ENCODE measurements at places on chromosomes 7 and 10. TPM values are rescaled to one million over a fixed set of nuclear protein-coding genes. Genes with fewer than 3 reads are reported as not detected.

DNA sequence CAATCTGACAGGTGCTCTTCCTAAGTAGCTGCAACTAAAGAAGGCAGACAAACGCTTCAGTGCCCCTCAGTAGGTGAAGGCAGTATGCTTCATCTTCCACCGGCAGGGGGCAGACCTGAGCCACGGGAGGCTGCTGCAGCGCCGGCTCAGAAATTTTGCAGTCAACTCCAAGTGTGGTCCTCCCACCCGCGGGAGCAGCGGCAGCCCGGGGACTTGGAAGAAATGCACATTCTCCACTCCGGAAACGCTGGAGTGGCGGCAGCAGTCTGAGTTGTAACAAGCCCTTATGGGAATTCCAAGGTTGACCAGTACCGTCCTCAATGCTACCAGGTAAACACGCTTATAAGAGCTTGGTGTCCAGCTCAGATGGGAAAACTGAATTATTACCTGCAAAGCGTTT lies 3.4 kb downstream of the IGFBP3 start:
- peaks cover 46% of the 10 kb centered on the region for H3K36me3 ChIP-seq
- peak; percentile 83 for DNase-seq
- no peak overlapping the region for H3K27ac ChIP-seq
- peaks cover 19% of the 10 kb centered on the region for H3K27me3 ChIP-seq

DNA sequence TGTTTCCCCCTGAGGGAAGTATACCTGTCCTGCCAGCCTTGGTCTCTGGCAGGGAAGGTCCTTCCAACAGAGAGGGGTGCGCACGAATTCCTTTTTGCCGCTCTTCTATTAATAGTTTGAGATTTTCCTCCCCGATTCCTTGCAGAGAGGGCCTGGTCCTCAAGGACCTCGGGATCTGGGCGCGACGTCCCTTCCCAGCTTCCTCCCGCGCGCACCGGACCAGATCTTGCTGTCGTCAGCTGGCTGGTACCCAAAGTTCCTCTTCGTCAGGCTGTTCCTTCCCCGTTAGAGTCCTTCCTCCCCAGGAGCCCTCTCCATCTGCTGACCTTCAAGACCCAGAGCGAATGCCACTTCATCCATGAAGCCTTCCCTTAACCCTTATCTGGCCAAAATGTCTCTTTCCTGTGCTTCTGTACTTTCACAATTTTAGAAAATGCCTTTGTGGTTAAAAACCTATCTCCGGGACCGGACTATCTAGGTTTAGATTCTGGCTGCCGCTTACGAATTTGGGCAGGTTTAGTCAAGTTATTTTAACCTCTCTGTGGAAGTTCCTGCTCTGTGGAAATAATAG lies 851 bp upstream of the GOT1 start:
- no peaks in the 10 kb centered on the region for H3K4me1 ChIP-seq
- no peaks in the 10 kb centered on the region for H3K36me3 ChIP-seq
- H3K4me3 ChIP-seq, result peak overlapping the region; percentile 91
- H3K27me3 ChIP-seq, result no peaks in the 10 kb centered on the region

DNA sequence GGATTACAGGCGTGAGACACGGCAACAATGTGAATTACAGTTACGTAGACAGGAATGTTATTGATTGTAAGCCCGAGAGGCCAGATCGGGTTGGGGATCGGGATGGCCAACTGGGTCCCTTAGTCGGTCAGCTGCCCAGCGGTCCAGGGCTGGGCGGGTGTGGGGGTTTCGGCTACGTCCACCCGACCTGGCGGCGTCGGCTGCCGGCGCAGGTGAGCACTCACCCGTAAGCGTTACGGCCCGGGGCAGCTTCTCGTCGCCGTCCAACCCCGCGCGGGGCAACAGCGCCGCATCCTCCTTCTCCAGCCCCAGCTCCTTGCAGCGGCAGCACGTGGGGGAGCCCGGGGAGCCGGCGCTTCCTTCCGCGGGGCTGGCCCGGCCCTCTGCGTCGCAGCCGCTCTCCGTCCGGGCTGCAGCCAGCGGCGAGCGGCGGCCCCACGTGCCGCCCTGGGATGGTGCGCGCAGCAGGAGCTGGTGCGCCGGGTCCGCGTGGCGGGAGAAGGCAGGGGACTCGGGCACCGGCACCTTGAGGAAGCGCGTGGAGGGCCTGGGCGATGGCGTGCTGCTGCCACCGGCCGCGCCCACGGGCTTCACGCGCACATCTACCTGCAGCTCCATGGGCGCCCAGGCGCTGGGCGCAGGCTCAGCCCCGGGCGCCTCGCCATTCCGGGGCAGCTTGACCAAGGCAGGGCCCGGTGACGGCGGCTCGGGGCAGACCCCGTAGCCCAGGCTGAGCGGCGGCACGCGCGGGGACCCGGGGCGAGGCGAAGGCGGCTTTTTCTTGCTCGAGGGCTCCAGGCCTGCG lies 609 bp downstream of the KLRG2 start:
- peaks cover 12% of the 10 kb centered on the region for H3K4me1 ChIP-seq
- DNase-seq, result no peak
- no peak overlapping the region for H3K27ac ChIP-seq
- no peaks in the 10 kb centered on the region for H3K36me3 ChIP-seq
- H3K4me3 ChIP-seq, result peak overlapping the region; percentile 32

DNA sequence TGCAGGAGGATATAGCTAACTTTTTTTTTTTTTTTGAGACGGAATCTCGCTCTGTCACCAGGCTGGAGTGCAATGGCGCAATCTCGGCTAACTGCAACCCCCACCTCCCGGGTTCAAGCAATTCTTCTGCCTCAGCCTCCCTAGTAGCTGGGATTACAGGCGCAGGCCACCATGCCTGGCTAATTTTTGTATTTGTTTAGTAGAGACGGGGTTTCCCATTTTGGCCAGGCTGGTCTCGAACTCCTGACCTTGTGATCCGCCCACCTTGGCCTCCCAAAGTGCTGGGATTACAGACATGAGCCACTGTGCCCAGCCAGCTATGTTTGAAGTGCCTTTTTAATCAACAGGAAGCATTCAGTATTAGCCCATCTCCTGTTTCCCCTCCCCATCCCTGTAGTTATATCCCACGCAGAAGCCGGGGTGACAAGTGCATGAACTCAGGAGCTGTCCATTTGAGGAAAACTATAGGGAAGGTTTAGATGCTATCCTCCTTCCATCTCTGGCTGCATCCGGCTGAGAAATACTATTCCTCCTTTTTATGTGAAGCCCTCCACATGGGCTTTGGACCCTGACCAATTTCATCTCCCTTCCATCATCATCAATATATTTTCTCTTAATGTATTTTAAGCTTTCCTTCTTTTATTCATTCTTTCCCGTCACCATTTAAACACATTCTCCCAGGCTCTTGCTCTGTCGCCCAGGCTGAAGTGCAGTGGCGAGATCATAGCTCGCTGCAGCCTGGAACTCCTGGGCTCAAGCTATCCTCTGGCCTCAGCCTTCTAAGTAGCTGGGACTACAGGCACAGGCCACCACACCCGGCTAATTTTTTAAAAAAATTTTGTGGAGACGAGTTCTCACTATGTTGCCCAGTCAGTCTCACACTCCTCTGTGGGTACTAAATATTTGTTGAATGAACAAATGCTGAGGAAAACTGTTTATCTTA lies 1.3 kb upstream of the POT1 start:
- H3K27ac ChIP-seq, result no peak overlapping the region
- H3K36me3 ChIP-seq, result peaks cover 4% of the 10 kb centered on the region
- H3K4me3 ChIP-seq, result no peak overlapping the region
- peaks cover 29% of the 10 kb centered on the region for H3K4me1 ChIP-seq
- DNase-seq, result no peak
- no peaks in the 10 kb centered on the region for H3K27me3 ChIP-seq

DNA sequence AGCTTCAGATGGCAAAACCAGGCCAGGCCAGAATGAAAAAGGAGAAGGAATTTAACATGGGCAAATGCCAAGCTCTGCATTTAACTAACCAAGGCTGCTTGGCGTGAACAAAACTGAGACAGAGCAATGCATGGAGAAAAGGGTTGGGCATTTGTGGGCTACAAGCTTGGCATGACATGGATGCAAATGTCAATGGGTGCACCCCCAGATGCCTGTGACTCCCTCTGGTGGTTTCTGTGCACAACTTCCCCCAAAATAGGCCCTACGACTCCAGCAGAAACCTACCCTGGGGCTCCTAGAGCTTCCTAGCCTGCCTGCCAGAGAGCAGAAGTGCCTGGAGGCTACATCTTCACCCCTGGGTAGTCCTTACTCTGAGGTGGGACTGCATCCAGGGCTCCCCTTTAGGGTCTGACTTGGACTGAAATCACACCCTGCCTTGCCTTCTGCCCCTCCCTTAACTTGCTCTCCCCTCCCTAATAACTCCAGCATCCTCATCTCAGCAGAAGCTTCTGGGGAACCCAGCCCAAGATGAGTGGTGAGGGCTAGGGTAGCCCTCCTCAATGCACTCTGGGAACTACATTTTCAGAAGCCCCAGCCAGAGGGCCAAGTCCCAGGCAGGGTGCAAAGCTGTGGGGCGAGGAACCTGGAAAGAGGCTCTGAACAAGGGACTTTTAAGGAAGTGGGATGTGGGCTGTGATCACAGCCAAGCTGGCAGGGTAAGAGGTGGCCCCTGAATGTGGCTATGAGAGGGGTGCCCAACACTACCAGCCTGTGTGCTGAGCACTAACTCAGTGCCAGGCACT lies 11.3 kb downstream of the GPRIN2 start:
- H3K36me3 ChIP-seq, result no peaks in the 10 kb centered on the region
- peak; percentile 5 for DNase-seq
- H3K27ac ChIP-seq, result no peak overlapping the region
- H3K4me1 ChIP-seq, result no peaks in the 10 kb centered on the region
- H3K4me3 ChIP-seq, result no peak overlapping the region

GRCh38 chr7:157925383-157925875 lies 588.6 kb downstream of the DNAJB6 start:
- H3K36me3 ChIP-seq, result no peaks in the 10 kb centered on the region
- H3K4me3 ChIP-seq, result no peak overlapping the region
- no peaks in the 10 kb centered on the region for H3K4me1 ChIP-seq
- no peak overlapping the region for H3K27ac ChIP-seq
- H3K27me3 ChIP-seq, result no peaks in the 10 kb centered on the region
- no peak for DNase-seq

- H3K27me3 ChIP-seq, result no peaks in the 10 kb centered on the region
- no peak overlapping the region for H3K27ac ChIP-seq
Observed at GRCh38 chr7:13724977-13725566, 264.4 kb downstream of the ETV1 start.

DNA sequence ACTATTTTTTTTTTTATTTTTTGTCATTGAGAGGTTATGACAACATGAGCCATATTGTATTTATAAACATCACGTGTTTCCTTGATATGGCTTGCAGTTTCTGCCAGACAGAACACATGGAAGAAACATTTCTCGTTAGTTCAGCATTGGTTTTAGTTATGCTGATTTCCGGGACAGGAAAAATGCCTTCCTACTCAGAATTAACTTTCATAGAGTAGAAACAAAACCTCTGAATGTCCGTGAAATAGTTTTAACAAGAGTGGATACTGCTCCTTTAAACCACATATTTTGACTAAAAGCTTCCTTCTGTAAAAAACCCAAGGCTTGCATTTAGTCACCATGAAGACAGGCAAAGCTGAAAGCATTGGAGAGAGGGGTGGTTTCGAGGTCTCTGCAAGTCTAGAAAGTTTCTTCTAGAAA lies 240.4 kb downstream of the KIAA1217 start:
- H3K36me3 ChIP-seq, result no peaks in the 10 kb centered on the region
- peak overlapping the region; percentile 54 for H3K27ac ChIP-seq
- H3K4me1 ChIP-seq, result peaks cover 55% of the 10 kb centered on the region
- peak overlapping the region; percentile 19 for H3K4me3 ChIP-seq
- no peak for DNase-seq

DNA sequence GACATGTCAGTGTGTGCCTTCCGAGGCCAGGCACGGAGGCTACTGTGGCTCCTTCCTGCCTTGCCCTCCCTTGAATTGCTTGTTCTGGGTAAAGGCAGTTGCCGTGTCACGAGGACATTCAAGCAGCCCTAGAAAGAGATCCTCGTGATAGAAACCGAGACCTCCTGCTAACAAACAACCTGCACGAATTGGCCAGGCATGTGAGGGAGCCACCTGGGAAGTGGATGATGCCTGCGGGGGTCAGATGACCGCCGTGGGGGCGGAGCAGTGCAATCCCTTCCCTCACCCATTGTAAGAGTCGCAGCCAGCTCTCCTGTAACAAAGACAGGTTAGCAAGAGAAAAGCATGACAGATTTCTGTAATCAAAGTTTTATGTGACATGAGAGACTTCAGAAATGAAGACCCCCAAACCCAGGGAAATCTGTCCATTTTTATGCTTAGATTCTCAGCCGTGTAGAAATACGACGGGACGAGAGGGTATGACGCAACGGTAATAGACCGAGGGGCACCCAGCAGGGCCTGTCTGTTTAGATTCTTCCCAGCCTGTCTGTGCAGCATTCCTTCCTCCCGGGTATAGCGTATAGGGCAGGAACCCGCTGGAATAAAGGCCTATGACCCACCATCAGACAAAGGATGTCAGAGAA lies 241.7 kb downstream of the GATA3 start:
- no peaks in the 10 kb centered on the region for H3K4me1 ChIP-seq
- no peak for DNase-seq
- no peaks in the 10 kb centered on the region for H3K36me3 ChIP-seq
- no peak overlapping the region for H3K27ac ChIP-seq
- no peak overlapping the region for H3K4me3 ChIP-seq

DNA sequence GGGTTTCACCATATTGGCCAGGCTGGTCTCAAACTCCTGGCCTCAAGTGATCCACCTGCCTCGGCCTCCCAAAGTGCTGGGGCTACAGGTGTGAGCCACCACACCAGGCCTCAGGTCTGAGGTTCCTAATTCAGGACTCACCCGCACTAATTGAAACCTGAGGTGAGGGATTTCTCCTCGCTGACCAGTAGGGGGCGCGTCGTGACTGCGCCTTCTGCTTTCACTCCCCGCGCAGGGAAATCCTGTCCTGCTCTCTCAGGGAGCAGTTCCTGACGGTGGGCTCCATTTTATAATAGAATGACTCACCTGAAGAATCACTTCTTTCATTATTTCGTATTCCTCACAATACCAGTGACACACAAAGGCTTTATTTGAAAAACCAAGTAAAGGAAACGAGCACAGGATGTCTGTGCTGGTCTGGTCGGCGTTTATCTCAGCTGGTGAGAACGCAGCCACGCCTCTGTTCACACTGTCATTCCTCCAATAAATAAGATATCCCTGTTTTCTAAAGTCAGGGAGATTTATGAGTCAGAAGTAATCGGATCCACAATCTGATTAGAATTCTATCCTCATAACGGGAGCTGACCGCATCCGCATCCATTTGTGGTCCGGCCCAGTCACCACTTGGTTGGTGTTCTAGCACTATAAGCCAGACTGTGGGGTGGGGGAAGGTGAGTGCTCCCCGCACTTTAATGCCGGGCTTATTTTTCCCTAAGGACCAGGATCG lies 35.4 kb downstream of the BAG3 start:
- no peak overlapping the region for H3K4me3 ChIP-seq
- H3K4me1 ChIP-seq, result peaks cover 23% of the 10 kb centered on the region
- H3K36me3 ChIP-seq, result no peaks in the 10 kb centered on the region
- H3K27me3 ChIP-seq, result no peaks in the 10 kb centered on the region

DNA sequence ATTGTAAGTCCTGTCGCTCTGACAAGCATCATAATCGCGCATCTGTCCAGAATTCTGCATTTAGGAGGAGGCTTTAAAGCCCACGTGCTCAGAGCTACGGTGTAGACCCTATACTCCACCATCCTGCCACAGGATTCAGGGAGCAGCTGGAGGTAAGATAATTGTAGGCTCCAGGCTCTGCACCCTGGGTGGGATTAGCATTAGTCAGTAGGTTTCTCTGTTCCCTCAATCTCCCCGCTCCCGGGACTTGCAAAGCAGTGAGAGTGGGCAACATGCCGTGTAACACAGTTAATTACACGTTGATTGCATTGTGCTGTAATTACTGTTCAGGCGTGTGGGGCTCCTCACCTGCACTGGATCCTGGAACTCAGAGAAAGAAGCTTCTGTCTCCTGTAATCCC lies 89.3 kb upstream of the CUX1 start:
- no peak overlapping the region for H3K4me3 ChIP-seq
- no peaks in the 10 kb centered on the region for H3K36me3 ChIP-seq
- H3K4me1 ChIP-seq, result no peaks in the 10 kb centered on the region
- no peak overlapping the region for H3K27ac ChIP-seq

Gene PDZD7
- total RNA-seq, result 0.19 TPM

Gene ZNF746
- 12.8 TPM for total RNA-seq

Gene SORBS1
- 1,065 TPM for total RNA-seq

Gene KCND2
- 0.16 TPM for total RNA-seq

Gene LIPK
- not detected for total RNA-seq

Gene TCTN3
- 10.6 TPM for total RNA-seq
